Activated CD4-positive, CD25-positive, alpha-beta regulatory T cell treated with anti-CD3 and anti-CD28 coated beads, Interleukin-2, amount 50 U/mL, for 16 hours (primary cell): ENCODE measurements at places on chromosomes 2 and 18.

- no peak for DNase-seq
These were observed 11.9 kb upstream of the APCDD1 start for GRCh38 chr18:10442551-10442971.

DNA sequence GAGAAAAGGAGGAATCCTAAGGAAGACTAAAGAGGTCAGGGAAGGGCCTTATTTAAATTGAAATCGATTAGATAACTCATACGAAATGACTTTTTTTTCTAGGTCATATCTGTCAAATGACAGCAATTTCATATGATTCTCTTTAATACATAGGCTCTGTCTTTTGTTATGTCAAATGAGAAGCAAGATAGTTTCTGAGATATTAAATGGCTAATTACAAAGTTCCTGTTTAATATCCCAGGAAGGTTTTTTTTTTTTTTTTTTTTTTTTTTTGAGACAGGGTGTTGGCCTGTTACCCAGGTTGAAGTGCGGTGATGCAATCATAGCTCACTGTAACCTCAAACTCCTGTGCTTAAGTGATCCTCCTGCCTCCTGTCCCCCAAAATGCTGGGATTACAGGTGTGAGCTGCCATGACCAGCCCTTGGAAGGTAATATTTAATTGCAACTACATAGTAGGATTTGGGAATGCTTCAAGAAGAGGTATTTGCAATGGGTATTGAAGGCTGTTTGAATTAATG lies 48.0 kb upstream of the RMND5A start:
- no peak for DNase-seq

DNA sequence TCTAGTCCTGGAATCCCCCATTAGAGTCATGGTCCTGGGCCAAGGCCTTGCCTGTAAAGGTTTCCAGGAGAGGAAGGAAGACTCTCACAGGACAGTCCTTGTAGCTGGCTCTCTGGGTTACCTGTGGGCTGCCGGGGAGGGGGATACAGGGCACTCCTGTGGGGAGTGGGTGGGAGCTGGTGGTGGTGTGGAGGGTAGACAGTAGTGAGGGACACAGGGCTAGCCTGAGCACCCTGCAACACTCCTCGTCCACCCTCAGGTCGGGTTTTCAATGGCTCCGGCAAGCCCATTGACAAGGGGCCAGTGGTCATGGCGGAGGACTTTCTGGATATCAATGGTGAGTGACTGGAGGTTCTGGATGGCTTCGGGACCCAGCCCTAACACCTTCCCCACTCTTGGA lies 19.7 kb upstream of the ANKRD53 start:
- DNase-seq = no peak

GRCh38 chr2:144572977-144573376 lies 53.1 kb upstream of the ZEB2 start:
- DNase-seq = no peak

DNA sequence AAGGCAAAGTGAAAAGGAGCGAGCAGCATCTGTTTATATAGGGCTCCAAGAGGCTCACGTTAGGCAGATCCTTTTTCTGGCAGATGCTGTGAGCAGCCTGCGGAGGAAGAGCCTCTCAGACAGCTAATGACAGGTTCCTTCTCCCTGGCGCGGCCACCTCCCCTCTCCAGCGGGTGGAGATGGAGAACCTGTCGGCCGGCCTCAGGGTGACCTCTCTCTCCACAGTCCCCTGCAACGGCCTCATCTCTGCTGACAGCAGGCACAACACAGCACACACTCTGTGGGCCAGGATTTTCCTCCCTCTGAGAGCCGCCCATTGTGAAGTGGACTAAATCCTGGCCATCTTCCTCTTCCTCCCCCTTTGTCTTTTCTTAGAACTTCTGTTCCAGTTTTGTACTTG lies 119.8 kb downstream of the PRKCE start:
- no peak for DNase-seq

DNA sequence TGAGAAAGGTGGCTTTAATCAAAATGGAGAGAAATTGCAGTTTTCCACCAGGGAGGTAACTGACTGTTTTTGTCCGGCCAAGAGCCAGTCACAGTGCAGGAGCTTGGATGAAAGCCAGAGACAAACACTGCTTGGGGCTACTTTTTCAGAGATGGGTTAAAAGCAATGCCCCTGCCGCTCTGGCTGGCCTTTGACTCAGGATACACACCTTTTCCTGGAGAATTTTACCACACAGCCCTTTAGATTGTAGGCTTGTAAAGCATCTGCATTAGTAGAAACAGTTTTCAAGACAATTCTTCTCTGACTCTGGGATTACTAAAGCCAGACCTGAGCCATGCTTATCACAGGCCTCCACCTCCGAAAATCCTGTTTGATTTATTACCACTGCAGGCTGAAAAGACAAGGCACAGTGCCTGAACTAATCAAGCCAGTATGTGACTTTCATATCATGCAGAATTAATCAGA lies 79.7 kb downstream of the CCBE1 start:
- no peak for DNase-seq

- DNase-seq = no peak
These were observed 36.7 kb upstream of the NEB start for GRCh38 chr2:151770995-151771394.
